ENCODE measurements at places on chromosomes 5 and 9.

- no peak for DNase-seq
Observed at GRCh38 chr5:103464835-103465484, 97.6 kb downstream of the NUDT12 start.

DNA sequence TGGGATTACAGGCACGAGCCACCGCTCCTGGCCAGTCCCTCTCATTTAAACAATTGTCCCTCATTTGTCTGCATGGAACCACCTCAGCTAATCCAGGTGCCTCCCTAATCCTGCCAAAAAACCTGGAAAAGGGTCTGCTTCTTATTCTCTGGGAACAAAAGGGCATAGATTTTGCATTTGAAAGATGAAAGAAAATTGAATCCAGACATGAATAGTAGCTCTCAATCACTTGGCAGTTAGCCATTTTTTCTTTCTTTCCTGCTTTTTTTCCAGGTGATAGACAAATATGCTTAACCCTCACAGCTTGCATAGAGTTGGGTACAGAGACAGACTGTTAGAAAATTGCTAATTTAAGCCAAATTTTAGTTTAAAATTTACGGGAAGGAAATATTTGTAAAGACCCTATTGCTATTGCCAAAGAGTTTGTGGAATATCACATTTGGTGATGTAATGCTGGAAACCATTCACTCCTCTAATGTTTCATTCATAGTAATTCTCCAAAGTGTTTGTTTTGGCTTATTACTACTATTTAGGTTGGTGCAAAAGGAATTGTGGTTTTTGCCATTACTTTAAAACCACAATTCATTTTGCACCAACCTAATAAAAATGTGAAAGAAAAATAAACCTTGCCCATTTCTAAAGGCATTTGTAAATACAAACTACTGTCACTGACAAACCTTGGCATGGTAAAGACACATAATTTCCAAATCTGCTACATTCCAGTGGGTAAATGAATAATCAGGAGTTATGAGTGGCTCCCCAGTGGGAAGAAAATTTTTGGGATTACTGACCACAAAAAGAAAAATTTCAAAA, 80.5 kb upstream of the JAK2 start:
- no peak for DNase-seq

DNA sequence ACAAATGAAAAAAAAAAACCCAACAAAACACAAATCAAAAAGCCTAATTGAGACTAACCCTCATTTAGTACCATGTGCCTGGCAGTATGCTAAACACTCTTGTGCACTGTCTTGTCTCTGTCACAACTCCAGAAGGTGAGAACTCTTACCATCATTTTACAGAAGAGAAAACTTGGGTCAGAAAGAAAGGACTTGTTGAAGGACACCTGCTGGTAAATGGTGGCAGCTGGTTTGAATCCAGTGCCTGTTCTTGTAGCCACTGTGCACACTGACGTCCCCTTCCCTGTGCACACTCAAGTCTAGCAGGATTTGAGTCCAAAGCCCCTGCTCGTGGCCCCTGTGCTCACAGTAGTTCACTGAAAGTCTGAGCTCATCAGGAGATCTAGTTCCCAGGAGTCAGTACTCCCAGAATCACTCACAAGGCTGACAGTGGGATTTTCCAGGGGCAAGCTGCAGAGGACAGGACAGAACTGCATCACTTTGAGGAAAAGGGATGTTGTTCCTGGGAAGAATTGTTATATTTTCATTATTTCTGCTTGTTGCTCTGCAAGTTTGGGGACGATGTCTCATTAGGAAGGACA, 43.0 kb upstream of the HSD17B4 start:
- no peak for DNase-seq

GRCh38 chr5:39992617-39993202, 567.9 kb upstream of the DAB2 start:
- no peak for DNase-seq

DNA sequence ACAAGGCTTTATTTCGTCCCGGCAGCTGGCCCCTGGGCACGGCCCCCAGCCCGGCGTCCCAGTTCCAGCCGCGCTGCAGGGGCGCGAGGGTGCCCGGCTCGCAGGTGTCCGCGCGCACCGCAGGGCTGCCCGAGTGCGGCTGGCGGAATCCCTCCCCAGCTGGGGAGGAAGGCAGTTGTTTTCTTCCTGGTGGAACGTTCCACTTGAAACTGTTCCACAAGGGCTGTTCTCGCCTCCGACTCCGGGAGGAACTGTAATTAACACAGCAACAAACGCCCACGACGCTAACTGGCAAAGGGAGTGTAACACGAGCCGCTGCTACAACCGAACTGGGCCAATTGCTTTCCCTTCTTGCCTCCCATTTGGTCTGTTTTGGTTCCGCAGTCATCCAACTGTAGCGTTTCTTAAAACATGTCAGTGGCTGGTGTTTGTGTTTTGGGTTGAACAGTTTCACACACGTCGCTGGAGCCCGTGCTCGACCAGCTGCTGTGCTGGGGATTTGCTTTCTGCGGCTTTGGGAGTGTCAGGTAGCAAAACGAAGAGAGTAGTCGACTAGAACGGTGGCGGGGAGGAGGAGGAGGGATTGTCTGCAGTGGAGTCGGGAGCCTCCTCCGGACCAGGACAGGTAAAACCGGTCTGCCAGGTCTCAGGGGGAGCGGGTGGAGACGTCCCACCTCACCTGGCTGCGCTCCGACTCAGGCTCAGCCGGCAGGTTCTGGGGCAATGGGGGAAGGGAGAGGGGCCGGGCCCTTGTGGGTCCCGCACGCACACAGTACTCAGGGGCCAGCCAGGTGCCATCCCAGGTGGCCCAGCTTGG, 131.6 kb upstream of the NIPBL start:
- no peak for DNase-seq

- DNase-seq, result peak; percentile 31
Observed at GRCh38 chr5:149310947-149311658, 34.2 kb upstream of the GRPEL2 start.

- peak; percentile 59 for DNase-seq
Observed at GRCh38 chr9:134475011-134475790, 148.9 kb downstream of the RXRA start.

GRCh38 chr5:56012281-56012963, 17.7 kb upstream of the IL6ST start:
- peak; percentile 63 for DNase-seq

- no peak for DNase-seq
Observed at GRCh38 chr5:125668884-125669283, 754.3 kb upstream of the GRAMD2B start.

DNA sequence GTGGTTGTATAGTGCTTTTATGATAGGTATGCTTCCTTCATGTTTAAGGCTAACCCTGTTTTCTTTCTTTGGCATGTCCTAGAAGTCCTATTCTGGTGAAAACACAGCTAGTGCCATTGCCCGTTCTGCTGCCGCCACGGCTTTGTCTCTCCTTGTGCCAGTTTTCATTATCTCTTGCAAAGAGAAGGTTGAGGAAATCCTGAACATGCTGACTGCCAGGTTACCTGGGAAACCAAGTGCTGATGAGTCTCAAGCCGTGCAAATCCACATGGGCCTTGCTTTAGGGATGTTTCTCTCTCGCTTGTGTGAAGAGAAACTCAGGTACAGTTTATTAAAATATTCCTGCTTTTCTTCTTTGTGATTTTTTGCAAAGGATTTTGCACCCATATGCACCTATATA, 102.2 kb downstream of the HACD4 start:
- no peak for DNase-seq

DNA sequence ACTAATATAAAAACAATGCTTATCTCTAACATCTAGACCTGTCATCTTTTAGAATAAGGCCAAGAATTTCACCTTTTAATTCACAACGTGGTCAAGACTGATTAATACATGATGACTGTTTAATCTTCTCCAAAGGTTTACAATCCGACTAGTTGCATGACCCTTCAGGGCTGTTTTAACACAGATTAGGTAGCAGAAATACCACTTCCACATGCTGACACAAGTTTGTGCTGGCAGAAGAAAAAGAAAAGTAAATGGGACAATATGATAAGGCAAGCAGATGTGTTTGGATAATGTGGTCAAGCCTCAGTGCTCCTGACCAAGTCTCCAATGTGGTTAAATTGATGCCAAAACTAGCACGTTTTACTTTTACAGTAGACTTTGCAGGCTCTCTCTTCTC, 31.1 kb downstream of the SEMA6A start:
- DNase-seq, result no peak

DNA sequence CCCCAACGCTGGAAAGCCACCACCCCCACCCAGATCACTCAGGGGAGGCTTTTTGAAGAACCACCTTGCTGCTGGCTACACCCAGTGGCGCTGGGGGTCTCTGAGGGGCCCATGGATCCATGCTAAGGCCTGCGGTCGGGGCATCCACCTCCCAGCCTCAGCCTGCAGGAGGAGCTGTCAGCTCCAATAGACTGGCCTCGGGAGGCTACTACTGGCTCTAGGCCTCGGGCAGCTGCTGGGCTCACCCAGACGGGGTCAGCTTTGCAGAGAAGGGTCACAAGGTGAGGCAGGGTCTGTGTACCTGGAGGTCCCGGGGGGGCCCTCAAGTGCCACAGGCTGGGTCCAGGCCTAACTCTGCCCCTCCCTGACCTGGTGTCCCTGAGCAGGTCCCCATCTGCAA, 193.7 kb downstream of the OLFM1 start:
- DNase-seq, result no peak

- no peak for DNase-seq
Observed at GRCh38 chr5:134507452-134507851, 18.0 kb upstream of the JADE2 start.

DNA sequence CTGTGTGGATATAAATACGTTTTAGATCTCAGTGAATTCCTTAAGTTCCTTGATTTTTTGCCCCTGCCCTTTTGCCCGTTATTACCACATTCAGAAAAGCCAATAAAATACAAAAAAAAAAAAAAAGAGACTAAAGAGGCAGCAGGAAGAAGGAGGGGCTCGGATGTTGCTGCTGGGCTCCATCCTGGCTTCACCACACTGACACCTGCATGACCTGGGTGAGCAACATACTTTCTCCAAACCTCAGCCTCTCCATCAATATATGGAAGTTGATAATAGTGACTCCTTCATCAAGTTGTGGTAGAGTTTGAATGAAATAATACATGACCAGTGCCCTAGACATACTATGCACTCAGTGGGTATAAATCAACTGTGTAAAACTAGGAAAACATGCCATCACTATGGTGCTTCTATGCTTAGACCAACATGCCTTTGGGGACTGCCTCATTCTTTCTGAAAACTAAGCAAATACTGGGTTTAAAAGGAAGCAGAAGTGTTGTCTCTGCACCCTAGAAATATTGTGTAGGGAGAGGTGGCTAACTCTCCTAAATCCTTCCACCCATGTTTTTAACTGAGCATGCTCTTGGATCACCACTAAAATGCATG, 243.0 kb downstream of the PIK3R1 start:
- no peak for DNase-seq

DNA sequence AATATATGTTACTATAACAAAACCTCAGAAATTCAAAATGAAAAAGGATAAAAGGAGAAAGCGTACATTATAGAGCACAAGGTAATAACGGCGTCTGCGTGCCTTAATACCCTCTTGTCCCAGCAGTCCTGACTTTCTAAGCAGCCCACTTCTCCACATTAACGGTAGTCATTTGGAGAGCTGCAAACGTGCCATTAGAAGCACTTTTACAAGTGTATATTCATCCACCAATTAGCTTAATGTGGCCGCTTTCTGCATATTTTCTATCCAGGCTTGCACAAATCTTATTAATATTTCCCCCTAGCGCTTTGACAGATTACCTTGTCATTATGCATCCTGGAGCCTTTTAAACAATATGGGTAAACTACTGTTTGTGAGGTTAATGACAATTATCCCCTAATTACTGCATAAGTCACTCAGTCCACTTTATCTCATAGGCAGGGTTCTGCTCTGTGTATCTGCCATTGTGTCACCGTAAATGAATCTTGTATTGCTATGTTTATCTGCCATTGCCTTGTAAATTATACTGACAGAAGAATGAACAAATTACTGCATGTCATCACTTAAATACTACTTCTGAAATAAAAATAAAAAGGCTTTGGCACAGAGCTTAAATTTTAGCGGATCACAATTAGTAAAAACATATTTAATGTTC, 421.3 kb downstream of the BNC2 start:
- no peak for DNase-seq
